ENCODE measurements at places on chromosomes 2 and 18.
A peak's percentile ranks its signal among the peaks of the same experiment; 100 is the strongest.

DNA sequence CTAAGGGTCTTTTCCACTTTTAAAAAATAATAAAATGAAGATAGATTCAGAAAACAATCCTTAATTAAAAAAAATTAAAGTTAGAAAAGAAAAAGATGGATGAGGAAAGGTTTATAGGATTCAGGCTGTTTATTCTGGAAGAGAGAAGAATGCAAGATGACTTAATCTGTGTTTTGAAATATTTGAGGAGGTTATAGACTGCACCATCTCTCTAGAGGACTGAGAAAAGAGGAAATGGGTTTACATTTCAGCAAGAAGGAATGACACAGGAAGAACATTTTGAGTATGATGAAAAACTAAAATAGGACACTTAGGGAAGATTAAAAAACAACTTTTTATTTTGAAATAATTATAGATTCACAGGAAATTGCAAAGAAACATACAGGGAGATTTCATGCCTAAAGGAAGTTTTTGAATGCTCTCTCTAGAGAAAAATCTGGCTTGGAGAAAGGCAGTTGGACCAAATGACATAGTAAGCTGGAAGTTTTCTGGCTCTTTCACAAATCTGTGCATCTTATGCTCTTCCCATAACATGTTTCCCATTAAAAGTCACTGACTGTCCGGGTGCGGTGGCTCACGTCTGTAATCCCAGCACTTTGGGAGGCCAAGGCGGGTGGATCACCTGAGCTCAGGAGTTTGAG lies 75.0 kb downstream of the CERS6 start:
- no peak for DNase-seq

GRCh38 chr18:3972291-3972930 lies 482.7 kb downstream of the DLGAP1 start:
- no peak for DNase-seq

DNA sequence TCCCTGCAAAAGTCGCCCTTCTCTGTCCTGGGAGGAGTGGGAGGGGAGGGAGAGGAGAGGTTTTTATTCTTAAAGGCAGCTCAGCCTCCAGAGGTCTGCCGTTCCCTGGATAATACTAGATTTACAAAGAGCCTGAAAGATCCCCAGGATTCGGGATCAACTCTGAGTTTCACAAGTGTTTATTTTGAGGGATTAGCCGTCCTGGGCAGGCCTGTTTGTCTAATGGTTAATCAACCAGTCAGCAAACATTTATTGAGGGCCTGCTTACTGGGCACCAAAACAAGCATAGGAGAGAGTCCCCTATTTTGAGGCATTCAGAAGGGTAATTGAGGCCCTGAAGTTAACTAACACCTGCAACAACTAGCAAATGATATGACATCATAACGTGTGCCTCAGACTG lies 152.6 kb upstream of the SLC1A4 start:
- DNase-seq: no peak

- no peak for DNase-seq
Observed at GRCh38 chr2:237695201-237695780, 67.9 kb downstream of the LRRFIP1 start.

- DNase-seq: no peak
Observed at GRCh38 chr2:13681936-13682335, 950.6 kb upstream of the LRATD1 start.

DNA sequence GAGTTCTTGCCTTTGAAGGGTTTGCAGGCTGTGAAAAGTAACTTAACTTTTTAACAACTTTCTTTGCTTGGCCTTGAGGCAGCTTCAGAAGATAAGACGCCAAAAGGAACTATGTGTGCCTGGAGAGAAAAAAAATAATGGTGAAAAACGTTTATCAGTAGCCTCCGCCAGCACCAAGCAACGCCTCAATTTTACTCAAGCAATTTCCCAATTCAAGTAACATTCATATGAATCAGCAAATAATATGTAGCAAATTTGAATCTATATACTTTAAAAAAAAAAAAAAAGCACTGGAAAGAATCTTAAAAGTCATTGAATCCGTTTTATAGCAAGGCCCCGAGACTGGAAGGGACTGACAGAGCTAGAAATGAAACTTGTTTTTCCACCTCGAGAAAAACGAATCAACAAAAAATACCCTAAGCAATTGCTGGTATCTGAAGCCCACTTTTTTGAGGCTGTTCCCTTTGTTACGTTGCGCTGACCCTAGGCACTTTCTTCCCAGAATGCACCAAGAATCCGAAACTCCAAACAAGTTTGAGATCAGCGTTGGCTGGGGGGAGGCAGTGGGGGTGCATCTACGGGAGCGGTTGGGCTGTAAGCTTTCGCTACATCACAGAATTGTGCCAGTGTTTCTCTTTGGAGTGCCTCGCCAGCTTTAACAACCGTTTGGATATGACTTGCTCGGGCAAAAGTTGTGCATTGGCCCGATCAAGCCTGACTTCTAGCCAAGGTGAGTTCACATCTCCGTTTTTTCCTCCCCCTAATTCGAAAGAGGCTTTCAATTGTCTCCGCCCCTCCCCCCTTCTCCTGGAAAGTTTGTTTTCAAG lies 2.7 kb upstream of the TGIF1 start:
- DNase-seq: peak; percentile 63

DNA sequence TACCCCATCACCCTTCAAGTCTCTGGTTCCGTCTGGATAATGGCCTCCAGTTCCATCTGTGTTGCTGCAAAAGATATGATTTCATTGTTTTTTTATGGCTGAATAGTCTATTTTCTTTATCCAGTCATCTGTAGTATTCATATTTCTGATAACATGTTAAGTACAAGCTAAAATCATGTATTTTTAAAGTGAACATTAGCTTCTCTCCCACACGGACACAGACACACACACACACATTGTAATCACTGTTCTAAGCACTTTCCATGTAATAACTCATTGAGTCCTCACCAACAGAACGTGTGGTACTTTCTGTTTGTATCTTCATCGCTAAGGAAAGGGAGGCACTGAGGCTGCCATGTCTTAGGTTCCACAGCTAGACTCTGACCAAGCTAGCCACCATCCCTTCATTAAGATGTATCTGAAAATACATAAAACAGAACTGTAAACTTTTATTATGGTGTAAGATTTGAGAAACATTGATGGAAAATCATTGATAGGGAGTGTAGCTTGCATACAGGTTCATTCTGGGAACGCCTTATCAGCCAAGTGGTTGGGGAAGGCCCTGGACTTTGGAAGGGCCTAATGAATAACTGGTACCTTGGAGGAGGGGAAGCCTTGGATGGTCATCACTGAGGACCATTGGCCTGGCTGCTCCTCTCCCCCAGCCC lies 8.1 kb downstream of the NCK2 start:
- no peak for DNase-seq

DNA sequence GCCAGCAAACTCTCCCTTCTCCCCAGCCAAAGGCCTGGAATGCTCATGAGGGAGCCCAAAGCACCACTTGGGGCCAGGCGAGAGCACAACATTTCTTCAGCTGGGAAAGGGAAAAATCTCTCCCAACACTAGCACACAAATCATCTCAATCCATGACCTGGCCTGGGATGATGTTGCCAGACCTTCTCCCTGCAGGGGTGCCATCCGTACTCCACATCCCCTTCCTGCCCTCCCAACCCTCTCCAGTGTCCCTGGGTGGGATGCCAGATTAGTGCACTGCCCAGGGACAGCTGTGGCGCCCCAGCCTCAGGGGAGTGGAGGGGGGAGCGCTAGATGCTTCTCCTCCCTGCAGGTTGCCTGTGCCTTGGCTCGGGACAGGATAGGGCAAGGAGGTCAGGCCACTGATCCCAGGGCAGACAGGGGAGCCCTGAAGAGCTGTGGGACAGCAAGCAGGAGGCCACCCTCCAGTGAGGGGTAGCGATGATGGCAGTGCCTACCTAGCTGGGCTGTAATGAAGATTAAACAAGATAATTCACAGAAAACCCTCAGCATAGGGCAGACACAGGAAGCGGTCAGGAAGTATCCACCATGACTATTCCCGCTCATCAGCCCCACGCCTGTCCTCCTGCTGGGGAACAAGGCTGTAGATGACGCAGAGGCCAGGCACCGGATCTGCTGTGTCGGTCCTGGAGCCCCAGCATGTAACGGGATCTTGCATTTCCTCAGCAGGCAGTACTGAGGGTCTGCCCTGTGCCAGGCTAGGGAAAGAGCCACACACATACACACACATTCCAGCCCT lies 31.1 kb downstream of the SERTAD2 start:
- DNase-seq: no peak

All from psoas muscle (tissue), 8 donors.